Heart left ventricle (tissue), 16 donors: ENCODE measurements at places on chromosomes 7 and 10. TPM values are rescaled to one million over a fixed set of nuclear protein-coding genes. Genes with fewer than 3 reads are reported as not detected.

GRCh38 chr7:119708891-119709290 is 564.1 kb upstream of the KCND2 start:
- no peaks in the 10 kb centered on the region for H3K4me1 ChIP-seq
- no peak for DNase-seq
- H3K27ac ChIP-seq = no peak overlapping the region
- H3K36me3 ChIP-seq = no peaks in the 10 kb centered on the region
- no peaks in the 10 kb centered on the region for H3K27me3 ChIP-seq

DNA sequence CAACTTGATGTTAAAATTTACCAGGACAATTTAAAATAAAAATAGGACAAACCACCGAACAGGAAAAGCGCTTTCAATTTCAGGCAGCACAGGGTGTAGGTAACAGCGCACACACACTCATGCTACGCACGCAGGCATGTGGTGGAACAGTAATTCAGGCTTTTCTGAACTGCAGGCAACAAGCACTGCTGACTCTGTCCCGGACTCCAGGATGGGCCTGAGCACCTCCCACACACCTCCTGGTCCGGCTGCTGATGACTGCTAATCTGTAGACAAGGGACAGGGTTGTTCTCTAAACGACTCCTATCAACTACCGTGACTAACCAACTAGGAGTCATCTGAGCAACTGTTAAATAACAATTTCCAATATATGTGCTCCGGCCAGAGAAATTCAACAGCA is 192.6 kb upstream of the FRMD4A start:
- DNase-seq = no peak
- H3K27me3 ChIP-seq = no peaks in the 10 kb centered on the region
- no peak overlapping the region for H3K4me3 ChIP-seq
- H3K27ac ChIP-seq = no peak overlapping the region
- H3K36me3 ChIP-seq = no peaks in the 10 kb centered on the region
- no peaks in the 10 kb centered on the region for H3K4me1 ChIP-seq

- H3K4me1 ChIP-seq = no peaks in the 10 kb centered on the region
- DNase-seq = no peak
Measured at GRCh38 chr10:26090026-26090425, 126.5 kb upstream of the GAD2 start.

- no peaks in the 10 kb centered on the region for H3K4me1 ChIP-seq
- peaks cover 11% of the 10 kb centered on the region for H3K27me3 ChIP-seq
- H3K27ac ChIP-seq = no peak overlapping the region
- H3K36me3 ChIP-seq = no peaks in the 10 kb centered on the region
Measured at GRCh38 chr10:124063750-124064603, 29.4 kb downstream of the CHST15 start.

- peaks cover 45% of the 10 kb centered on the region for H3K36me3 ChIP-seq
- H3K4me3 ChIP-seq = no peak overlapping the region
- no peak for DNase-seq
- H3K27me3 ChIP-seq = no peaks in the 10 kb centered on the region
- H3K4me1 ChIP-seq = peaks cover 11% of the 10 kb centered on the region
Measured at GRCh38 chr7:137873524-137873923, 26.8 kb upstream of the DGKI start.

- no peak overlapping the region for H3K27ac ChIP-seq
- H3K27me3 ChIP-seq = no peaks in the 10 kb centered on the region
- H3K36me3 ChIP-seq = no peaks in the 10 kb centered on the region
- H3K4me3 ChIP-seq = no peak overlapping the region
Measured at GRCh38 chr10:70512149-70512639, 33.6 kb downstream of the PALD1 start.

GRCh38 chr10:96858038-96858705 is 26.1 kb downstream of the LCOR start:
- no peak overlapping the region for H3K4me3 ChIP-seq
- H3K27ac ChIP-seq = no peak overlapping the region
- no peaks in the 10 kb centered on the region for H3K27me3 ChIP-seq
- H3K36me3 ChIP-seq = peaks cover 5% of the 10 kb centered on the region
- no peak for DNase-seq

GRCh38 chr7:48381571-48381970 is 210.3 kb downstream of the ABCA13 start:
- no peaks in the 10 kb centered on the region for H3K27me3 ChIP-seq
- H3K4me3 ChIP-seq = no peak overlapping the region
- H3K4me1 ChIP-seq = no peaks in the 10 kb centered on the region

DNA sequence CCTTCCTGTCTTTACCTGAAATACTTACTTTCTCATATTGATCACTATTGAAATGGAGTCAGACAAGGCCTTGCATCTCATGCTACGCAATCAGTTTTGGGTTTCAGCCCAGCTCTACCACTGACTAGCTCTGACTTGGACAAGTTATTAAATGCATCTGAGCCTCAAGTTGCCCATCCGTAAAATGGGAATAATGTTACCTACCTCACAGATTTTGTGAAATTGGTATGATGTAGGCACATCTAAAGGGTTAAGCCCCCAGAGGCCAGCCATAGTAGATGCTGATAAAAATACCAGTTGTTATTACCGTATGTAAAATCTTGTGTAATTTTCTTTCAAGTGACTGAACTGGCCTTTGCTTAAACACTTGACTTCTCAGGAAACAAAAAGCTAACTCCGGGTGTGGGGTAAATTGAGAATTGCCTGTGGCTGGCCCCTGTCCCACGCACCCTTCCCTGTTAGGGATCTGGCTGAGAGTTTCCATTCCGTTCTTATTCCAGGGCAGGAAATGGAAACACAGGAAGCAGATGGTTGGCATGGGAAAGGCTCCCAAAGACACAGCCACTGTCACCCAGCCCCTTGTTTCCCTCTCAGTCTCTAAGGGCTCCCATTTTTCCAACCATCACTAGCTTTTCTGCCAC is 7.5 kb downstream of the DUSP5 start:
- H3K4me3 ChIP-seq = no peak overlapping the region
- peaks cover 34% of the 10 kb centered on the region for H3K36me3 ChIP-seq
- peak overlapping the region; percentile 97 for H3K27ac ChIP-seq
- H3K4me1 ChIP-seq = peaks cover 83% of the 10 kb centered on the region
- DNase-seq = no peak

GRCh38 chr7:28102797-28103196 is 77.8 kb downstream of the JAZF1 start:
- no peaks in the 10 kb centered on the region for H3K27me3 ChIP-seq
- peak overlapping the region; percentile 81 for H3K27ac ChIP-seq
- H3K4me1 ChIP-seq = peaks cover 22% of the 10 kb centered on the region
- no peaks in the 10 kb centered on the region for H3K36me3 ChIP-seq

GRCh38 chr7:64887756-64888508 is 15.1 kb upstream of the ZNF273 start:
- no peak overlapping the region for H3K27ac ChIP-seq
- peaks cover 5% of the 10 kb centered on the region for H3K4me1 ChIP-seq
- H3K27me3 ChIP-seq = no peaks in the 10 kb centered on the region
- no peak for DNase-seq
- H3K36me3 ChIP-seq = no peaks in the 10 kb centered on the region

DNA sequence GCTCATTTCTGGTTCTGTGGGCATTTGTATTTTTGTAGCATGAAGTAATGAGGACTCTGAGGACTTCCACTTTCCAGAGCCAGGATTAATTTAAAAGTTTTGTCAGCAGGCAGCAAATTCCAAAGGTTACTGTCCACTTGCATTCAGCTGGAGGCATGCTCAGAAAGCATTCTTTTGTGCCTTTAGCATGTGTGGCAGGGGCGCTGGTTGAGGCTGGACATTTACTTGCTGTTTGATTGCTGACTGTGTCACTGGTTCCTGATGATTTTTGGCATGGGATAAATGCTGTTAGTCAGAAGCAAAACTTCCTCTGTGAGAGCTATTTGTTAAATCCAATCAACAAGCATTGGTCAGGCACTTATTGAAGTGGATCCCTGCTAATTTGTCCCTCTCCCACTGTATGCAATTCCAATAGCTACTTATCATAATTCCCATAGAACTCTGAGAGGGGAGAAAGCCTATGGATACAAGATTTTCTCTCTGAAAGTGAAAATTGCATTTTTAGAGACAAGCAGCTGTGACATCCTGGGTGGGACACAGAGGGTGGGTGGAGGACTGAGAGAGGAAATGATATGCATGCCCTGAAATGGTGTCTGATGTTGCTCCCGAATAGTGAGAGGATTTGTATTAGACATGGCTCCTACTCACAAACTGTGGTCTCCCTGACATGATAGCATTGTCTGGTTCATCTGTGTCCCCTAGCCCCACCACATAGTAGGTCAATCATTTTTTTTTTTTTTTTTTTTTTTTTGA is 161.2 kb upstream of the WDR11 start:
- H3K4me1 ChIP-seq = no peaks in the 10 kb centered on the region
- no peak for DNase-seq
- H3K4me3 ChIP-seq = no peak overlapping the region
- H3K36me3 ChIP-seq = no peaks in the 10 kb centered on the region

GRCh38 chr7:113856010-113856409 is 62.8 kb downstream of the PPP1R3A start:
- no peaks in the 10 kb centered on the region for H3K4me1 ChIP-seq
- no peaks in the 10 kb centered on the region for H3K36me3 ChIP-seq
- H3K4me3 ChIP-seq = no peak overlapping the region
- no peak for DNase-seq
- H3K27me3 ChIP-seq = no peaks in the 10 kb centered on the region

DNA sequence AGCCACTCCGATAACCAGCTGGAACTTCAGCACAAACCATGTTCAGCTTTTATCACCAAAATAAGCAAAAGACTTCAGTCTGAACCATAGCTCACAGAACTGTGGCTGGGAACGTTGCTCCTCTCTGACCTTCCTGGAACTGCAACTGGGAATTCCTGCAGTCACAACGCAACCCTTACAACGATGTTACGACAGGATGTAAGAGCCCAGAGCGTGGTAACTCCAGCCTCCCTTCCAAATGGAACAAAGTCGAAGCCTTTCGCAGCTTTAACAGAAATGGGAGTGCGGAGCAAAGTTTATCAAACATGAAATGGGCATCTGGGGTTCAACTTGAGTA is 162.6 kb downstream of the ADAM12 start:
- H3K27ac ChIP-seq = no peak overlapping the region
- no peak for DNase-seq
- no peak overlapping the region for H3K4me3 ChIP-seq
- H3K27me3 ChIP-seq = no peaks in the 10 kb centered on the region

DNA sequence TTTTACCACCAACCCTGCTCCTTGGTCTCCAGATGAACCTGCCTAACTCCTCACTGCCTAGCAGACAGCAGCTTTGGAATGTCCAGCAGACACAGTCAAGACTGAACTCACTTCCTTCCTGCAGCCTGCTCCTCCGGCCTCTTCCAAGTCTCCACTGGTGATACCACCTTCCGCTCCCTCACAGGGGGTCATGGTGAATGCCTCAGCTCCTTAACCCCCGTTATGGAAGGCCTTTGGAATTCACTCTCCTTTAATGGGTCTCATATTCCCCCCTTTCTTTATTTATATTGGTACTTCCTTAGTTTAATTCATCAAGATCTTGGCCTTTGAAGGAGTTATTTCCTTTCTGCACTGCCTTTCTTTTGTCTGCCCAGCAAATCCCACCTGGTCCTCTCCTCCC is 44.9 kb upstream of the ZNF32 start:
- H3K36me3 ChIP-seq = no peaks in the 10 kb centered on the region
- H3K4me1 ChIP-seq = peaks cover 14% of the 10 kb centered on the region
- peak; percentile 19 for DNase-seq
- H3K27me3 ChIP-seq = no peaks in the 10 kb centered on the region

DNA sequence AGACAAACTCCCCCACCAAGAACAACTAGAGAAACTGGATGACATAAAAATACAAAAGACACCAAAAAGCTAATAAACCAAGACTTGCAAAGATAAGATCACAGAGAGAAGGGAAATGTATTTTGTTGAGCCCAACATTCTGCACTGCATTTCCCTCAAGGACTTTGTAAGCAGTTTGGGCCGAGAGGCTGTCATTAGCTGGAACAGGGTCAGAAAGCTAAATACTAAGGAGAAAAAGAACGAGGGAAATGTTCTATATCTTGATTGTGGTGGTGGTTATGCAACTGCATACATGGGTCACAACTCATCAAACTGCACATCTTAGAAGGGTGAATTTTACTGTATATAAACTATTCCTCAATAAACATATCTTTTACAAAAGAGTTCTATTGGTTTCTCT is 315.0 kb downstream of the IPMK start:
- H3K4me3 ChIP-seq = no peak overlapping the region
- H3K27me3 ChIP-seq = no peaks in the 10 kb centered on the region
- H3K36me3 ChIP-seq = no peaks in the 10 kb centered on the region

DNA sequence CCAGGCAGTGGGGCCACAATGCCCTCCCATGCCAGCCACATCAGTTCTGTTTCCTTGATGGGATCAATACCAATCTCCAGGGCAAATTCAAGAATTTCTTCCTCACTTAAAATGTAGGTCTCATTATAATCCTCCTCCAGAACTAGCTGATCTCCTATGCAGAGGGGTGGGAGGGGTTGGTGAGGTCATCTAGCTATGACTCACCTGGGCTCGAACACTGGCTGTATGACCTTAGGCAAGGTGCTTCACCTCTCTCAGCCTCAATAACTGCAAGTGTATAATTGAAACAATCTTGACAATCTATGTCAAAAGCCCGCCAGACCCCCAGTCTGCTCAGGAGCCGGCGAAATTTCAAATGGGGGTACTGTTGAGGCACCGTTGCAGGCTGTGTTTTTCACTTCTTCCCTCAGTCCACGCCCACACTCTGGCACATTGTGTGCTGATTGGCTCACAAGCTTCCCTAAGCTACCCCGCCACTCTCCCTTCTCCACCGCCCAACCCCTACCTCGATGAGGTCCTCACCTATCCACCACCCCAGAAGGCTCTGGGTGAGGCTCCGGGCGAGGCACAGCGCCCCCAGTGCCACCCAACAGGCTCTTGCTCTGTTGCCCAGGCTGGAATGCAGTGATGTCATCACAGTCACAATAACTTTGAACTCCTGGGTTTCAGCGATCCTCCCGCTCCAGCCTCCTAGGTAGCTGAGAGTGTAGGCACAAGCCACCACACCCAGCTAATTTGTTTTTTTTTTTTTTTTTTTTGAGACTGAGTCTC is 70.5 kb downstream of the ZNF22 start:
- H3K36me3 ChIP-seq = no peaks in the 10 kb centered on the region
- no peaks in the 10 kb centered on the region for H3K27me3 ChIP-seq
- no peak overlapping the region for H3K4me3 ChIP-seq

DNA sequence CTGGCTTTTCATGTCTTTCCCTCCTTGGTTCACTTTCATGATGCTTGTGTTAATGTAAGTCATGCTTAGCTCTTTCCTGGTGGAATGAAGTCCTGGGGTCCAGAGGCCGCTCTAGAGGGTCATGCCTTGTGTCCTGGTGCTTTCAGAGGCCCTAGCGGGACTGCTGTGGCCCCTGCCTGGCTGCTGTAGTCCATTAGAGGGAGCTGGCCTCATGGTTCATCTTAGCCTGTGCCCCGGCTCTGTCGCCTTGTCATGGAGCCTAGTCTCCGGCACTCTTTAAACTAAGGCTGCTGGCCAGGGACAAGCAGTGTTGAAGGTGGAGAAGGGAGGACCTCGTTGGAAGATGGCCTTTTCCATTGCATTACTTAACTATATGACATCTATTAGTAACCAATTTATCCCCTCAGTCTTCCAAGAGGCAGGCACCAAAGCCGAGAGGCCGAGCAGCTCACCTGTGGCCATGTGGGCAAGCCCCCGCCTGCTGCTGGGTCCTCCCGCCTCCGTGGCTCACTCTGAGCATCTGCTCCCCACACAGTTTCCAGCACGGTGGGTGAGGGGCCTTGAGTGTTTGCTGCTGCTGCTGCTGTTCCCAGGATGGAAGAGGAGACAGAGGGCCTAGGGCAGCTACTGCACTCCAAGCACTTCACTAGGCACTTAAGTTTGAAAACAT is 5.0 kb upstream of the NDUFB2 start:
- peaks cover 7% of the 10 kb centered on the region for H3K4me1 ChIP-seq
- H3K4me3 ChIP-seq = no peak overlapping the region
- no peaks in the 10 kb centered on the region for H3K36me3 ChIP-seq
- no peaks in the 10 kb centered on the region for H3K27me3 ChIP-seq
- no peak overlapping the region for H3K27ac ChIP-seq
- no peak for DNase-seq

The HOXA11 gene
- total RNA-seq = not detected

The NOBOX gene
- total RNA-seq = not detected

The TMEM236 gene
- total RNA-seq = 0.27 TPM
